ENCODE measurements at places on chromosomes 2 and 18.

DNA sequence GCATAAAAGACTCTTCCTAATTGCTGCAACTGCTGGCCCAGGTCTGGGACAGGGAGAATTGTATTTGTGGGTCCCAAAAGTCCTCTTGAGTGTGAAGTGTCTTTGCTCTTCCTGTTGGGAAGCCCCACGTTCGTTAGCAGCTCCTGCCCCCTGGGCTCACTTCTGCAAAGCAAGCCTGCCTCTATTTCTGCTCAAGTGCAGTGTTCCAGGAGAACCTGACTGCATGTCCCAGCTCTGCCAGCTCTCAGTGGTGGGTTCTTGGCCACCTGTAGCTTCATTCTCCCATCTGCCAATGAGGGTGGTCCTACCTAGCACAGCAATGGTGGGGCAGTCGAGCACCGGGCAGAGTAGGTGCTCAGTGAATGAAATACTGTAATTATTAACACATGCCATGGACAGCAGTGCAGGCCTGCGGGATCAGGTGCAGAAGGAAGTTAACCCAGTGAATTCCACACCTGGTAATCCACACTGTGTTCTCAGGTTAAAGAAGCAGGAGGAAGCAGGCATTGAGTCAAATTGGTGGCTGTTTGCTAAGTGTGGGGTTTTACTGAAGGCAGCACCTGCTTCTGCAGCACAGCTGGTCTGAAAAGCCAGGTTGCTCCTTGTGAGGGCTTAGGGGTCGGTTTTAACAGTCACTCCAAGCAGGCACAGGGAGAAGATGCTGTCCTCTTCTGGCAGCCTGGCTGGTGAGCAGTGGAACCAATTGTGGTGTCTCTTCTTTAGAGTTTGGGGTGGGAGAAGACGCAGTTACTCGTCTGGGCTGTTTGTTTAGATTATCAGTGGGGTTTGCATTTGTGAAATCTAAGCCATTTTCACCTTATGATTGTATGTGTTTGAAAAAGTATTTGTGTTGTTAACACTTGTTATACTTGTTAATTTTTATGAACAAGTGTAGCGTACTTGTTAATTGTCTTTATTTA is 54.3 kb downstream of the DGKD start:
- no peak for DNase-seq

GRCh38 chr2:141968433-141968832 is 162.4 kb downstream of the LRP1B start:
- peak; percentile 55 for DNase-seq

DNA sequence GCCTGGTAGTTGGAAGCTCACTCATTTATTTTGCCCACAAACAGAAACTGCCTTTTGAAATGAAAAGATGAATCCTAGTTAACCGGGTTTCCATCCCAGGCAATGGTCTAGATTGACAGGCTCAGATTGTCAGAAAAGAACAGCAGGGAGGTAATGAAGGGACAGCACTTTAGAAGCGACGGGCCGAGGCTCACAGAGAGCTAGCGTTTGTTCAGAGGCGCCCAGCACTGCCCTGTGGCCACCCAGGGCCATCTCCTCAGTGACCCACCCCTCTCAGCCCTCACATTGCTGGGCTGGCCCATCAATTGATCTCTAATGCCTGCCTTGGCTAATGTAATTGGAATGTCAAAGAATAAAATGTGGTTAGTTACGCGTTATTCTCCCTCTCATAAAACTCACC is 304.8 kb downstream of the CDCA7 start:
- no peak for DNase-seq

GRCh38 chr2:76128622-76129021 is 417.9 kb upstream of the GCFC2 start:
- no peak for DNase-seq

DNA sequence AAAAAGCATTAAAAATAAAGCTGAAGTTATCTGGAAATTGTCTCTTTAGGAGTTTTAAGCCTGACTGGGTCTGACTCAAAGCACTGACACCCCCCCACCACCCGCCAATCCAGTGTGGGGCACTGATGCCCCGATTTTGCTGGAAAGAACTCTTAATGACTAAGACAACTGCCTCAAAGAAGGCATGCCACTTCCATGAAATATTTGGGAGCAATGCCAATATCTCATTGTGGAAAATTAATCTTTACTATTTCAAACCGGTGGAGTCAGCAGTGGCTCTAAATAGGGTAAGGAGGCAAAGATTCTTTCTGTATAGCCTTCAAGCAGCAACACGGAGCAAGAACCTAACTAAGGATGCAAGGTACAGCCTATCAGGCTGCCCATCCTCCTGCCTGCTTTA is 4.5 kb downstream of the FKBP7 start:
- peak; percentile 48 for DNase-seq

DNA sequence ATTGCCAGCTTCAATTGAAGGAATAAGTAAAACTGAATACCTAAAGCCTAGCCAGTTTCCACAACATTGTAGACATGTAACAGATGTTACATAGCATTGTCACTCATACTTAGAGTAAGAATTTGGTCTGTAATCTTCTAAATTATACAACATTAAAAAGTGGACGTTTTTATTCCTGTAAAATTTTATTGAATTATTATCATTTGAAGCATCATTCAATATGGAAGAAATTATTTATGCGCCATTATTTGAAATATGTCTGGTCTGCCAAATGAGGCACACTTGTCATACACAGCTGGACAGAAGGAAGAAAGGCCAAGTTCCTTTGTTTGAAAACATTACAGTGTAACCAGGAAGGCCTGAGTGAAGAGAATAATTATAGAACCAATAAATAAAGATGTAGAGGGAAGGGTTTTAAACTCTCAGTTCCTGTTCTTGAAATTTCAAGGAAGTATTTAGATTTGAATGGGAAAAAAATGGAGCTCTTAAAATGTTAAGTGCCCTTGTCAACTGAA is 575.5 kb downstream of the LRRTM4 start:
- no peak for DNase-seq

DNA sequence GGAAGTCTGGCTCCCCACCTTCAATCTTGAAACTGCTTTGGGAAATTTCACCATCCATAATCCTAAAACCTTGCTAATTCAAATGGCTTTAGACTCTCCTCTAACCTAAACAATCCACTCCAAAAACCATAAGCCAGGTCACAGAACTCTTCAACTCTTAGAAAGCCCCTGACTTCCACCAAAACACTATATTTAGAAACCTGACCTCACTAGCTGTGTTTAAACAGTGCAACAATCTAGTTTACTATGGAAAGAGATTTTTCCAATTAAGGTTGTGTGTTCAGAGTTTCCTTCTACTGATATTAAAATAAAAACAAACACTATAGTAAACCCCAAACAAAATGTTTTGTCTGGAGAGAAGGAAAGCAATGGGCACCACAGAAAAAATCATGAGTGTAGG is 308.1 kb downstream of the OSR1 start:
- no peak for DNase-seq

DNA sequence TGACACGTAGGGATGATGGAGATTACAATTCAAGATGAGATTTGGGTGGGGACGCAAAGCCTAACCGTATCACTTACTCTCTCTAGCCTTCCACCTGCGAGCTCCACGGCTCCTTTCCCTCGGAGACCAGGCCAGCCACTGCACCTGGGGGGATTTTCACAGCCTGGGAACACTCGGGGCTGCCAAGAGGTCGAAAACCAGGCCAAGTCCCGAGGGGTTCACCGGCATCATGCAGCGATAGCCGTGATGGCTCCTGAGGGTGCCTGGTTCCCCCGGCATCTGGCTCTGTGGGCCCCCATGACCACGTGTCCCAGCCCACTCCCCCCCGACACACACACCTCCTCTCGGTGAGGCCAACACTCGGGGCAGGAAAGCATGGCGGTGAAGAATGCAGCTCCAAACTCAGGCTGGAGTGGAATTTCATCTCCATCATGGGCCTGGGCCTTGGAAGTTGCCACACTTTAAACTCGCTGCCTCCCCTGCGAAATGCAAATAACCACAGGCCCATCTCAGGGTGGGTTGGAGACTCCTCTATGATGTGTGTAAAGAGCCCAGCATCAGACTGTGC is 32.6 kb downstream of the ADCY3 start:
- DNase-seq = no peak

- DNase-seq = peak; percentile 70
These were observed 67.5 kb upstream of the MBOAT2 start for GRCh38 chr2:9071032-9071431.

- DNase-seq = no peak
These were observed 3.9 kb upstream of the PPP1CB start for GRCh38 chr2:28747714-28748113.

- DNase-seq = peak; percentile 76
These were observed 413.0 kb downstream of the MTX2 start for GRCh38 chr2:176682278-176682677.

DNA sequence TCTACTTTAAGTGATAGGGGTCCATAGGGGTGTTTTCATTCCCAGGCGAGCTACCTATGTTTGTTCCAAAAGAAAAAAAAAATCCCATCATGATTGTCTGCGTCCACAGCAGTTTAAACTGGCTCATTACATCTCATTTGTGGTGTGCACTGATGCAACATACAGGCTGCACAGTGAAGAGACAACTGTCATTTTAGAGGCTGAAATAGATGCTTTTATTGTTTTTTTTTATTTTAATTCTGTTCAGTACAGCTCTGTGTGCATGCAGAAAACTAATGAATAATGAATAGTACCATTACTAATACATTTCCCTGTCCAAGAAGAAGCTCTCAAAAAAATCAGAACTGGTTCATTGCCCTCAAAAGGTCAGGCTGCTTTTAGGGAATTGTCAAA is 92.8 kb upstream of the ZNF516 start:
- DNase-seq = no peak

DNA sequence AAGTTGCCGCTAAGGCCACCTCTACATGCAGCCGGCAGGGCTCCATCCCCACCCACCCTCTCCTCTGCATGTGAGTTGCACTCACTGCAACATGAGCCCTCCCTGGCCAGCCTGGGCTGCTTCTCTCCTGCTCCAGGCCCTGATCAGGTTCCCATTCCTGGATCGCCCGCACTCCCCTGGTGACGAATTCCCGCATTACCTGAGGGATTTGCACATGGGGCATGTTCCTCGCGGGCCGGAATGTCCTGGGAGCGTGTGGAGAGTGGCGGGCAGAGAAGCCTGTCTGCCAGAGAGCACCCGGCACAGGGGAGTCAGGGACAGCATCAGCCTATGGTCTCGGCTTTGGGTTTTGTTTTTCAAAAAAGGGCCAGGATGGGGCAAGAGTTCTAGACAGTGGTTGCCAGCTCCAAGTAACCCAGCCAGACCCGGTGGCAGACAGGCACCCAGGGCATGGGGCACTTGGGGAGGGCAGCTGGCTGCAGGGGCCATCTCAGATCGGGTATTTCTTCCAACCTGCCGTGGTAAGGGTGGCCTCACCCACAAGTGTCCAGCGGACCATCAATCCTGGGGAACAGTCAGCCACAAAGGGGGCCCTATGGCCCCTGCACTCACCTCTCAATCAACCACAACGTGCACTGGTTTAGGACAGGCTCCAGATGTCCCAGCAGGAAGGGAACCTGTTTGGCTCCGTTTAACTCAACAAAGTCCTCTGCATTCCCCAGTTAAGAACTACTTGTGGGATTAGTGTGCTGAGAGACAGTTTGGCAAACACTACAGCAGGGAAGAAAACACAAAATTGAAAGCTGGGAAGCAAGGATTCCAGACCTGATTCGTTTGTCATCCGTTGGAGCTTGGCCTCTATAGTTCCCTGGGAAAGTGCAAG is 187.7 kb downstream of the SMAD7 start:
- no peak for DNase-seq

DNA sequence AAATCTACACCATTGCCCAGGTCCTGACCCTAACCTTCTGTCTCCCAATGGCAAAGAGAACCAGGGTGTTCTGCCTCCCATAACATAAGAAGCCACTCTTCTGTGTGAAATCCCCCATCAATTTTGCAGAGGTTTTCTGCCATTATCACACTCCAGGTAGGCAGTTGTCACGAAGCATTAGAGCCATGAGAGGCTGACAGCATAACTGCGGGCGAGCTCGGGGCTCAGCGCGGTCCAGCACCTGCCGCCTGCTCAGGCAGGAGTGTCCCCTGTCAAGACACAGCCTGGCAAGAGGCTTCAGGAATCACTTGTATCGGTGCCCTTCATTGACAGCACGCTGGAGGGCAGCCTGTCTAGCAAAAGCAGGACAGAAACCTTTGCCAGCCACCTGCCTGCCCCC is 251.2 kb downstream of the SATB2 start:
- DNase-seq = no peak

DNA sequence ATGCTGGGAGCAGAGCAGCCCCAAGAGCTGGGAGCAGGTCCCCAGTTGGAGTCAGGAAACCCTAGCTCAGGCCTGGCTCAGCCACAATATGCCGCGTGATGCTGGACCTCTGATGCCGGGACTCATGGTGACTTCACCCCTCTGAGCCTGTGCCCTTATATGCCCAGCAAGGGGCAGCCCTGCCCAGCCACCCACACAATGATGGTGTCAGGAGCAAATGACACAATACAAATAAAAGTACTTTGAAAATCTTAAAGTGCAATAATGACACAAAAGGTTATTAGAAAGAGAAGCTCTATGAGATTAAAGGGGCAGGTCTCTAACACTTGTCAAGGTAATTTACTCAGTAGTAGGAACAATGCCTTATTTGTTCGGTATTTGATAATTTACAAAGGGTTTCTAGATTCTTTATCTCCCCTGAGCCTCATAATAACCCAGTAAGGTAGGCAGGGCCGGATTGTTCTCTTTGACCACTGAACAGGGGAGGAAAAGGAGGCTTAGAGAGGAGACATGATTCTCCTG is 18.3 kb upstream of the KIF3C start:
- no peak for DNase-seq

DNA sequence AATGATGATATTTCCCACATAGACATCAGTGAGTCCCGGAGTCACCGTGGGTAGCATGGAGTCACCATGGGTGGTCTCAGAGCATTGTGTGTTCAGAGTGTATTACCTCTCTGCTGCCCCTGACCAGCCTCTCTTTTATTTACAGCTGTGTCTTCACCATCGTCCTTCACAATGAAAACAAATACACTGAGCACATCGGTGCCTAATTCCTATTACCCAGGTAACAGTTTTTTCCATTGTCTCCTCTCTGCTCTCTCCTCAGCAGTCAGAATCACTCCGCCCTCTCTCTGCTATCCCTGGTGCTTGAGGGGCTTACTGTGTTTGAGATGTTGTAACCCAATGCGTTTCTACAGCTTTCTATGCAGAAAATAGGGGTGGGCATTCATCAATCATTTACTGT is 361.5 kb upstream of the RAB12 start:
- no peak for DNase-seq

DNA sequence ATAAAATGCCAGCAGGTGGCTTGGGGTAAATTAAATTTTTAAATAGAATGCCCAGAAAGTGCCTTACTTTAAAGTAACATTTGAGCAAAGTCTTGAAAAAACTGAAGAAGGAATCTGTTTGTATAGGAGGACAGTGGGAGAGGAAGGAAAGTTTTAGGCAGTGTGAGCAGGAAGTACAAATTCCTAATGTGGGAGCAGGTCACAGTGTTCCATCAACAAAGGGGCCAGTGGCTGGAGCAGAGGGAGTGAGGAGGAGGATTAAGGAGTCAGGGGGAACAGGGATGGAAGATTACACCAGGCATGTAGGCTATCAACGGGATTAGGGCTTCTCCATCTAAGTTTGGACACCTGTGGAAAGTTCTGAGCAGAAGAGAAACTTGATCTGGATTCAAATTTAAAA is 439.2 kb upstream of the REG3G start:
- DNase-seq = no peak

- no peak for DNase-seq
These were observed 797 bp upstream of the GRHL1 start for GRCh38 chr2:9950521-9951271.

GRCh38 chr2:31246184-31246852 is 12.4 kb downstream of the EHD3 start:
- no peak for DNase-seq

- DNase-seq = no peak
These were observed 1367.2 kb upstream of the CELF4 start for GRCh38 chr18:38932752-38933151.
